ENCODE measurements at places on chromosomes 5 and 9. TPM values are rescaled to one million over a fixed set of nuclear protein-coding genes. Genes with fewer than 3 reads are reported as not detected.
A peak's percentile ranks its signal among the peaks of the same experiment; 100 is the strongest.

Gene MARCHF11
- not detected for total RNA-seq

Gene RRAGA
- 21.6 TPM for total RNA-seq

- H3K36me3 ChIP-seq: peaks cover 1% of the 10 kb centered on the region
- no peak overlapping the region for H3K4me3 ChIP-seq
Measured at GRCh38 chr5:128498844-128499455, 39.1 kb downstream of the FBN2 start.

GRCh38 chr5:14727428-14727865 is 62.9 kb downstream of the OTULIN start:
- peaks cover 19% of the 10 kb centered on the region for H3K4me1 ChIP-seq
- peak; percentile 83 for DNase-seq
- peaks cover 27% of the 10 kb centered on the region for H3K36me3 ChIP-seq
- no peak overlapping the region for H3K4me3 ChIP-seq
- no peak overlapping the region for H3K27ac ChIP-seq

DNA sequence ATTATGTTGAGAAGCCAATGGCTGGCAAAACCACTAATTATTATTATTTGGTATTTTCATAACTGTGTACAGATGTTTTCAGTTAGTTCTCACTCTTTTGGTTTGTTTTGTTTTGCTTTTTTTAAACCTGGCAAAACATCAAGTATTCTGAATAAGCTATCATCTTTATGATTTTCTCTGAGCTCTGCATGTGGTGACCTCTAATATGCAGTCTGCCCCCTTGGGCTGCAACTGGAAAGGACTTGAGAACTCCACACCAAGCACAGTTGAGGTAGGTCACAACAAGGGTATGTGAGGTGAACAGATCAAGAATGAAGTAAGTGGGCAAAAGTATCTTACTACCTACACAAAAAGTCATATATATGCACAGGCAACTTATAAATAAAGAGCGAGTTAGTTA is 202.2 kb downstream of the NFIB start:
- no peak for DNase-seq
- no peaks in the 10 kb centered on the region for H3K27me3 ChIP-seq
